ENCODE measurements at places on chromosomes 5 and 9.
A peak's percentile ranks its signal among the peaks of the same experiment; 100 is the strongest.

DNA sequence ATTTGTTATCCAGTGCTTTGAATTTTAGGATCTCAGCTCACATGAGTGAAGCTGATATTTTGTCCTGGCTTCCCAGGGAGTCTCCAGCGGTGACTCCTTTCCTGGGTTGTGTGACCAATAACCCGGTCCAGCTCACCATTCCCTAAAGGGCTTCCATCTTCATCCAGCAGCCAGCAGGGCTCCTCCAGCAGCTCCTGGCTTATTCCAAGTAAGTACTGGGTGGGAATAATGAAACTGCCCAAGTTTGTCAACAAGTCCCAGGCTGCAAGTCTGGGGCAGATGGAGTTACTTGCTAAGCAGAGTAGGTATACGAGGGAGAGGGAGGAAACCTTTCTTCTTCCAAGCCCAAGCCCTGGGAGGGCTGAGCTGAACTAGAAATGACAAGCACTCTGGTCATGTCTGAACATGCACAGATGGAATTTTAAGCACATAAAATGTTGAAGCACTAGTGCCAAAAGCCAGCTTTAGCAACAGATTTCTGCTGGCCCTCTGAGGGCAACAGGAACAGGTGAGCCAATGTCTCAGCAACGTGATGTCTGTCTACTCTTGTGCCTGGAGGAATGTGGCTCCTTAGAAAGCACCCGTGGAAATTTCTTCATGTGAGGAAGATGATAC is 153.7 kb upstream of the DAPK1 start:
- DNase-seq: no peak

GRCh38 chr5:148708854-148709253 is 54.5 kb upstream of the HTR4 start:
- no peak for DNase-seq

GRCh38 chr9:5620494-5620893 is 8.4 kb upstream of the RIC1 start:
- DNase-seq: no peak

DNA sequence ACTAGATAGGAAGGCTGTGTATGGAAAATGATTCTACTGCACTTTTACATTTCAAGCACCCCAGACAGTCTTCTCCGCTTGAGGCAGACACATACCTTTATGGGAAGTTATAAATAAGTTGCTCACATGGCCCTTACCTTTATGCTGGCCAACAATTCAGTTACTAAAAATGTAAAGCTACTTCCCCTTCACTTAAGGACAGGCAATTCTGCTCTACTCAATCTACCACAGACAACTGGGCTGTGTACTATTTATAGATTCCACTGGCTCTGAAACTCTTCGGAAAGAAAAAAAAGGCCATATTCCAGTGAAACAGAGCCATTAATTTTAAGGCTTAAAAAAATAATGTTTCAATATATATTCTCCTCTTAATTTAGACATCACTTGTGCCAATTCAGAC is 59.4 kb downstream of the ELAVL2 start:
- no peak for DNase-seq

DNA sequence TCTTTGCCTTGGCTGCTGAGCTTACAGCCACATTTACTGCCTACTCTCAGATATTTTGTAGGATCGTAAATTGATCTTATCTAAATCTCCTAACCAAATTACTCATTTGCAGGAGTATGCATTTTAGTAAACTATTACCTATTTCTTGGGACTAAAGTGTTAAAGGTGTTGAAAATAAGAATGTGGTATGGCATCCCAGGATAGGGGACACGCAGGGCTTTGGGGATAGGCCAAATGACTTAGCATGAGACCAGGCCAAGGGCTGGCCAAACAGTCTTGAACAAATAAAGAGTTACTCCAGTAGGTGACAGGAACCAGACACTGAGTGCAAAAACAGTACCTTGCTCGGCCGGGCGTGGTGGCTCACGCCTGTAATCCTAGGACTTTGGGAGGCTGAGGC is 25.1 kb downstream of the TBC1D2 start:
- DNase-seq: no peak

DNA sequence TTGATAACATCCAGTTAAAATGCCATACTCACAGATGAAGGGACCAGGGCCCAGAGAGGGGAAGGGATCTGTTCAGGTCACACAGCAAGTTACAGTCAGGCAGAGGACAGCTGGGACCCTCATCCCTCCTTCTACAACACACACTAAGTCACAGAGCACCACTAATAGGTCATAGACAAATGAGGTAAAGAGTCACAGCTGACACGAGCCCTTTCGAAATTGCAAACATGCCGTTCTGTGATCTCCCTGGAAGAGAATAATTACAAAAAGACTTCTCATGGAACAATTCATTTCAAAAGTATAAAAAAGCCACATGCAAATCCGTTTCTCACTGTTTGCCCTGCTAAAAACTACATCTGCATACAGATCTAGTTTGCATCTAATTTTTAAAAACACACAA is 15.5 kb downstream of the IGFBPL1 start:
- DNase-seq: no peak

- DNase-seq: no peak
These were observed 97.4 kb downstream of the CDK5RAP2 start for GRCh38 chr9:120482424-120483186.

GRCh38 chr9:109498195-109499092 is at the start of gene PTPN3:
TSS of gene PTPN3 (minus strand) at chr9:109498307. CDS start at chr9:109463434, 34,873 bp downstream.
- DNase-seq: no peak

DNA sequence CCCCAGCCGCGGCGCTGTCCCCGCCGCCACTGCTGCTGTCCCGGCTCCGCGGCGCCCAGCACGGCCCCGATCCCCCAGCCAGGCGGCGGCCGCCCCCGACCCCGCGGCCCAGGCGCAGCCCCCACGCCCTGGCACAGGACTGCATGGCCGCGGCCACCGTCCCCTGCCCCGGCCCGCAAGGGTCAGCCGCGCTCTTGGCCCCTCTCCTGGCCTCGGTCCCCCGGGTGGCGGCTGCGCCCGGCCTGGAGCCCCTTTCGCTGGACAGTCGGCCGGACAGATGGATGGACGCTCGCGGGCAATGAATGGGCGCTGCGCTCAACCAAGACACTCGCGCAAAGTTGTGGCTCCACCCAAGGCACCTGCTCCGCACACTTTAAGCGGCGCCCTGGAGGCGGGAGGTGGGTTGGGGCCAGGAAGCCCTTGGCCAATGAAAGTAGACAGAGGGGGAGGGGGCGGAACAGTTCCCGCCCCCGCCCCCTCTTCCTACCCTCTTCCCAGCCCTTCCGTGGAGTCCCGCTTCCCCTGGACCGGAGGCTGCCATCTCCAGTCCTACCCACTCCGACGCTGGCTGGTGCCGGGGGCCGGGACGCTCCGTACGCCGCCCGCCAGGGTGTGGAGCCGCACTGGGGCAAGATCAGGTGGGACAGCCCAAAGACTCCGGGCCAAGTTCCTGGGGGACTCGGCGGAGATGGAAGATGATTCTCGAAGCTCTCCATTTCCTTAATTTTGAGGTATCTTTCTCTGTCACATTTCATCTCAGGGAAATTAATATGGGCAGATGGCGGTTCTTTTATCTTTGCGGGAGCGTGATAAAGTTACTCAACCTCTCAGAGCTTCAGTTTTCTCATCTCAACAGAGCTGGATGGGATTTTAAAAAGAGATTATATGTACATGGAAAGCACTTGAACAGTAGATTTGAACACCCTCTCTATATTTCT is at the start of gene GLDC:
Gene GLDC (minus strand): TSS at position 375 of the 938 bp plus-strand sequence. CDS start 230 bp downstream, at position 145.
- peak; percentile 89 for DNase-seq

GRCh38 chr9:121322037-121322736 is 47.9 kb downstream of the STOM start:
- no peak for DNase-seq

- no peak for DNase-seq
These were observed 4.0 kb downstream of the PTGES2 start for GRCh38 chr9:128123451-128124080.

DNA sequence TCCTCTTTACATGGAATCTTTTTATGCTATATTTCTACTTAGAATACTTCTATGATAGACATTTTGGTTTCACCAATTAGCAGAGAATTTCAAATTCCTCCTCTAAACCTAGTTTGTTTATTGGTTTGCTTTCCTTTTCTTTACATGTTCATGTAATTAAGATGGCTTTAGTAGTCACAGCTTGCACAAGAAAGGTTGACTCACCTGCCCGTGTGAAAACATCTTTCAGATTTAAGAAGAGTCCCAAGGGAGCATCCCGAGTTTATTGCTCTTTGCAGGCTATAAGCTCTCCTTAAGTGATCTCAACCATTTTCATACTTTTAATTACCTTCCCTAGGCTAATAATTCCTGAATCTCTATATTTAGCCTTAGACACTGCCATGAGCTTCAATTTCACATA is 28.9 kb downstream of the TYRP1 start:
- no peak for DNase-seq

DNA sequence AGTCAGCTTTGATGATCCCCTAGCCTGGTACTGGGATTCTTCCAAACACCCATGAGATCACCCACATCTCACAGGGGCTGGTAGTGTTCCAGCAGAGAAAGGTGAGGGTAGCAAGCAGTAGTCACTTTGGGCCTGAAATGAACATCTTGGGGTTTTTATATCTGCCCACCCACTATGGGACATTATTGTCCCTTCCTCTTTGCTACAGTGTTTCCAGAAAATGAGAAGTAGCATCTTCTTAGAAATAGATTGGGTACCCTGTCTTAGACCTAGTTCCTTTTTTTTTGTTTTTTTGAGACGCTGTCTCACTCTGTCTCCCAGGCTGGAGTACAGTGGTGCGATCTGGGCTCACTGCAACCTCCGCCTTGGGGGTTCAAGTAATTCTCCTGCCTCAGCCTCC is 249.2 kb upstream of the ANKRD55 start:
- DNase-seq: no peak

DNA sequence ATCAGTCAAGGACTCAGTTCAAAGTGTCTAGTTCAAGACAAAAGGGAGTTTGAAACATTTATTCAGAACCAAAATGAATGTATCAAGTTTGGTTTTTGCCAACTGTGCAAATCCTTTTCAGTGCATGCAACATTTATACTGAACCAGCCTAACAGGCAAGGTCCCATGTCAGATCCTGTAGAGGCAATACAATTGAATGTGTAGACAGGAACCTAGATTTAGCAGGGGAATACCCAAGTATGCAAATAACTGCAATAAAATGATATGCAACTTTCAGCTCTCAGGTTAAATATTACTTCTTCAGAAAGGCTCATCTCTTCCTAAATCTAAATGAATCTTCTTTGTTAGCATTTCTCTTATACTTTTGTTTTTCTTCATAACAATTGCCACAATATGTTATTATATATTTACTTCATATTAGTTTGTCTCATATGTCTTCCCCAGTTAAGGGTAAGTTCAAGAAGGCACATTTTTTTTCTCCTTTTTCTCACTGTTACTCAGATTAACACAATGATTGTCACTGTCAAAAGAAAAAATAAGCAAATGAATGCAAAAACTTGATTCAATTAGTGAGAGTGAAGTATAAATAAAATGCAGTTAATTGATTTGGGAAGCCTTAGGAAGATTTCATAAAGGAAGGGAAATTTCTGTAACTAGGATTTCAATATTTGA is 163.9 kb upstream of the RASA1 start:
- no peak for DNase-seq

GRCh38 chr5:33232731-33233505 is 207.8 kb upstream of the TARS1 start:
- no peak for DNase-seq

DNA sequence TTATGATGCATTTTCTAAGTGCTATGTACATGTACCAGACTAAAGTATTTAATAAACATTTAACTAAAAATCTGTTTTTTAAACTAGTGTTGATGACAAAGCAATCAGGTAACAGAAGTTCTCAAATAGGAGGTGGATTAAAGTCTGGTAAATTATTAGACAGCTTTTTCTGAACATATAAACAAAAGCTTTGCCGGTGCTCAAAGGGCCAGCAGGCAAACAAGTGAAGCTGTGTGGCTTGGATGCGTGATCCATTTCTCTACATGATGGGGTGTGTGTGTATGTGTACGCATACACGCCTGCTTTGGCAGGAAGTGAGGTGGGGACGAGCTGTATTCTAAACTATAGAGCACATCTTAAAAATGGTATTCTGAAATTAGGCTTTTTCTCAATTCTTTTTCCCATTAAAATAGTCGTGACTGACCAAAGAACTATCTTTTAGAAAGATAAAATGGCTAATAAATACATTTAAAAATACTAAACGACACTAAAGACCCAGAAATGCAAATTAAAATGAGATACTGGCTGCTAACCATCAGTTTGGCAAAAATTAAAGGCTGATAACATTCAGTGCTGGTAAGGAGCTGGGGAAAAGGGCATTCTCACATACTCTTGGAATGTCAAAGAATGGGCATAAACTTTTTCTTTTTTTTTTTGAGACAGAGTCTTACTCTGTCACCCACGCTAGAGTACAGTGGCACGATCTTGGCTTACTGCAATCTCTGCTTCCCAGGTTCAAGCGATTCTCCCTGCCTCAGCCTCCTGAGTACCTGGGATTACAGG is 174.0 kb downstream of the MAPKAP1 start:
- DNase-seq: no peak

DNA sequence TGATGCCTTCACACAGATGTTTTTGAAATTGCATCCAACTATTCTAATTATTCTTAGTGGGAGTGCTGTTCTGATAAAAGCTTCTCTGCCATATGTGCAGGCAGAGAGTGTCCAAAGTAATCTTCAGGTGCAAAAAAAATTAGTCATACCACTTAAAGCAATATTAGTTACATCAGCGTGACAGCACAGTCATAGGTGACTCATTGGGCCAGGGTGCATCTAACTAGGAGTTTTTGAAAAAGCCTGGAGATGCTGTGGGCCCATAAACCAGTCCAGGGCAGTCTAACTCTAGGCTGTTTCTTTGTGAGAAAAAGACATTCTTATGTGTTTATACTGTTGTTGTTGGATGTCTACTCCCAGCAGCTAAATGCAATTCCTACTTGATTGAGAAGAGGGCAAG is 33.0 kb upstream of the C6 start:
- no peak for DNase-seq

DNA sequence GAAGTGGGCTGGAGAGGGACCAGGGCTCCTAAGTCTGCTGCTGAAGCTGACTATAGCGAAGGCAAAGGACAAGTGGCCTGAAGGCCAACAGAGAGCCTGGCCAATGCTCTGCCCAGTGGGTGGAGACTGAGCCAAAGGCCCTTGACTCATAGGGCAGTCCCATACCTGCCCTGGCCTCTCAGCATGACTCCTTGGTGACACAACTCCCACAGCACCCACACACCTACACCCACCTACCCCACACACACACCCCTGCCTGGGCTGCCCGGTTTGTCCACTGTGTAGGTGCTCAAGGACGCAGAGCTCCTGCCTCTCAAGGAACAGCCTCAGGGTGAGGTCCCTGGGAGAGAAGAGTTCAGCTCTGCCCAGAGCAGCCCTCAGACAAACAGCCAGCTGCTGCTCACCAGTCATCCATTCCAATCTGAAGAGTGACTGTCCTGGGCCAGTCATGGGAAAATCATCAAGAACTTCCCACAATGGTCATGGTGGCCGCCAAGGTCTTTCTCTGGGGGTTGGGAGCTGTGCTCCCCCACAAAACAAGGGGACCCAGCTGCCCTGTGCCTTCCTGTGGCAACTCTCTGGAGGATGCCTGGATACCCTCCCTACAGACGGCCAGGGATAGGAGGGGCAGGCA is 5.0 kb downstream of the TNIP1 start:
- no peak for DNase-seq

DNA sequence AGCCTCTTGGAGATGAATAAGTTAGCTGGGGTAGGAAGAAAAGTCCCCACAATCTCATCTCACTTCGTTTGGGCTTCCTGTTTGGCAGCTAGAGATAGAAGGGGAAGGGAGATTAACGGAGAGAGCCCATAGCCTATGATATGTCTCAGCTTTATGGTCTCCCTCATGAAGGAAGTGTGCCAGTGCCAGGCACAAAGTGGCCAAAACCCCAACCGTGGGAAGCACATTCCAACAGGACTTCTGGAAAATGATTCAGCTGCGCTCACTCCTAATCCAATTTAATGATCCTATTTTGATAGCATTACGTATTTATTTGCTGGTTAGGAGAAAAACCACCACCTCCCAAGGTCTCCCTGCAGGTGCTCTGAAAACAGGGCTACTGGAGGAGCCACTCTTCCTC is 303.1 kb upstream of the CLINT1 start:
- DNase-seq: no peak

Data from NCI-H2227 treated with DMSO at 0.1 percent for 48 hours (cell line).